A549 treated with Hydrocortisone at 1 μM for 4 hours (cell line): ENCODE measurements at places on chromosomes 7 and 10. TPM values are rescaled to one million over a fixed set of nuclear protein-coding genes. Genes with fewer than 3 reads are reported as not detected.

The ZNF117 gene
- 0.09 to 0.32 TPM (median 0.14 TPM) in 5 replicates for total RNA-seq

The ADAP1 gene
- 3.0 to 4.5 TPM (median 4.0 TPM) in 5 replicates for total RNA-seq

The FOXP2 gene
- total RNA-seq: not detected in 5 replicates

The LRRC4 gene
- total RNA-seq: not detected in 5 replicates

The NRAP gene
- not detected in 5 replicates for total RNA-seq

The TMEM225B gene
- total RNA-seq: 0.89 to 1.3 TPM (median 1.1 TPM) in 5 replicates

The EVX1 gene
- total RNA-seq: 0.07 to 0.22 TPM (median 0.13 TPM) in 5 replicates

The OR6B1 gene
- not detected in 5 replicates for total RNA-seq

The TMEM229A gene
- total RNA-seq: not detected in 5 replicates

The MSMB gene
- 0.29 to 0.42 TPM (median 0.31 TPM) in 3 of 5 replicates, not detected in the others for total RNA-seq

The HSPA12A gene
- 7.9 to 11.3 TPM (median 9.4 TPM) in 5 replicates for total RNA-seq

The RASA4B gene
- 1.2 to 2.1 TPM (median 1.6 TPM) in 5 replicates for total RNA-seq

The NEURL1 gene
- total RNA-seq: 0.40 to 0.97 TPM (median 0.70 TPM) in 5 replicates

The SMNDC1 gene
- total RNA-seq: 45.5 to 50.3 TPM (median 49.0 TPM) in 5 replicates

The PDK4 gene
- total RNA-seq: 19.8 to 29.9 TPM (median 26.9 TPM) in 5 replicates

The GPNMB gene
- total RNA-seq: 2.7 to 3.6 TPM (median 3.1 TPM) in 5 replicates

The CPA1 gene
- not detected in 5 replicates for total RNA-seq

The CRHR2 gene
- 0.02 to 0.06 TPM (median 0.05 TPM) in 3 of 5 replicates, not detected in the others for total RNA-seq

The EIF5AL1 gene
- 1.9 to 3.4 TPM (median 2.3 TPM) in 5 replicates for total RNA-seq

The CADPS2 gene
- total RNA-seq: 0.03 to 0.08 TPM (median 0.05 TPM) in 5 replicates

The EGR2 gene
- 0.21 to 0.52 TPM (median 0.28 TPM) in 5 replicates for total RNA-seq

The SFTPD gene
- 0.23 to 0.33 TPM (median 0.24 TPM) in 5 replicates for total RNA-seq
